ENCODE measurements at places on chromosomes 6 and 20.
A peak's percentile ranks its signal among the peaks of the same experiment; 100 is the strongest.

DNA sequence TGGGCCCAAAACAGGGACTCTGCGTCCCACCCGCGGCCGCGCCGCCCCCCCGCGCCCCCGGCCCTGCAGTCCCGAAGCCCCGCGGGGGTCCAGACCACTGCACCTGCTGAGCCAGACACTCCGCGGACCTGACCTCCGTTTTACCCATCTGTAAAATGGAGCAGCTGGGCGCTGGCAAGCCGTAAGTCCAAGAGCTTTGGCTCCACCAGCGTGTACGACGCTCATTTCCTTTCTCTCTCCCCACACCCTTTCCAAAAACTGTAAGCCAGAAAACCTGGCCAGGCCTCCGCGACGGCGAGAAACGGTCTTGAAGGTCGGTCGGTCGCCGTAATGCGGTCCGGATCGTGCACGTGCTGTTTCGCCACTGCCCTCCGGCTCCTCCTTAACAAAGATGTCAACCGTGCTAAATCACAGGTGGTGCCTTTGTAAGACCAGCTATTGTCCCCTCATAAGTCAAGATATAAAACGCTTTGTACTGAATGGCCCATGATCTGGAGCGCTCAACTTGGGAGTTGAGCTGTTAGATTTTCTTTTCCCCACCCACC is 7.8 kb upstream of the NR2E1 start:
- DNase-seq = no peak

DNA sequence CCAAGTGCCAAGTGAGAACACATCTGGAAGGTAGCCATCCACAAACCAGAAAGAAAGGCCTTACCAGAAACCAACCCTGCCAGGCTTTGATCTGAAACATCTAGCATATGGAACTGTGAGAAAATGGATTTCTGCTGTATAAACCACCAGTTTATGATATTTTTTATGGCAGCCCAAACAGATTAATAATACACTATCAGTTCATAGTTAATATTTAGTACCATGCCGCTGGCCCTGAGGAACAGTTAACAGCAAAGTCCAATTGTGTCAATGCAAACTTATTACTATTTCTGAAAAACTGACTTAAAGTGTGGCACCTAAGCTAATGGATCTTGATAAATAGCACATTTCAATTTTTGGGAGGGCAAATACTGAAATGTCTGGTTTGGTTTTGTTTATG is 35.4 kb upstream of the PRSS35 start:
- DNase-seq = no peak

DNA sequence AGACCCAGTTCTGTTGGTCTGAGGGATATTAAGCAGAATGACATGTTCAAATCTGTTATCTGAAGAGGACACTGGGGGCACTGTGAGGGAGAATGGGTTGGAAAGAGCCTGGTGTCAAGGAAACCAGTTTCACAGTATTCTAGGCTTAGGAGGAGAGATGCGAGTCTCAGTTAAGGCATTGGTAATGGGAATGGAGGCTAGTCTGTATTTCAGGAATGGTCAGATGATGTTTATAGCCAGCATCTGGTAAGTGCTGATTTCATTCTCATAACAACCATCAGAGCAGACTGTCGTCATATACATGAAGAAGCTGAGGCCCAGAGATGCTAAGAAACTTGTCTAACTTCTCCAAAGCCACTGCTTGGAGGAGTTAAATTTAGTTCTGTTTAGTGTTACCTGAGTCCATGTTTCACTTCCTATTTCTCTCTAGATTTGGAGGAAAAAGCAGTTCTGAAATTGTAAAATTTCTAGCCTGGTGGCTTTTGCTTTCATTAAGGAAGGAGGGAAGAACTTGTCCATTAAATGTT is 242.0 kb downstream of the ARID1B start:
- DNase-seq = no peak

DNA sequence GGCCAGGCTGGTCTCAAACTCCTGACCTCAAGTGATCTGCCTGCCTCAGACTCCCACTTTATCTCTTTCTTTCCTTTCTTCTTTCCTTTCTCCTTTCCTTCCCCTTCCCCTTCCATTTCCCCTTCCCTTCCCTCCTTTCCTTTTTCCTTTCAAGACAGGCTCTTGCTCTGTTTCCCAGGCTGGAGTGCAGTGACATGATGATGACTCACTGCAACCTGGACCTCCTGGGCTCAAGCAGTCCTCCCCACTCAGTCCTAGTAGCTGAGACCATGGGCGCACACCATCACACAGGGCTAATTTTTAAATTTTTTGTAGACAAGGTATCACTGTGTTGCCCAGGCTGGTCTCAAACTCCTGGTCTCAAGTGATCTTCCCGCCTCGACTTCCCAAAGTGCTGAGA is 377.6 kb upstream of the ZFP64 start:
- DNase-seq = no peak

- DNase-seq = no peak
These were observed 337.0 kb downstream of the THBS2 start for GRCh38 chr6:168916576-168917211.

GRCh38 chr6:25916330-25916729 is 14.2 kb downstream of the SLC17A2 start:
- no peak for DNase-seq

GRCh38 chr6:53065266-53066076 is at the start of gene FBXO9:
FBXO9 (plus strand) TSS chr6:53065404; CDS start chr6:53065790, 386 bp downstream.
- peak; percentile 81 for DNase-seq

DNA sequence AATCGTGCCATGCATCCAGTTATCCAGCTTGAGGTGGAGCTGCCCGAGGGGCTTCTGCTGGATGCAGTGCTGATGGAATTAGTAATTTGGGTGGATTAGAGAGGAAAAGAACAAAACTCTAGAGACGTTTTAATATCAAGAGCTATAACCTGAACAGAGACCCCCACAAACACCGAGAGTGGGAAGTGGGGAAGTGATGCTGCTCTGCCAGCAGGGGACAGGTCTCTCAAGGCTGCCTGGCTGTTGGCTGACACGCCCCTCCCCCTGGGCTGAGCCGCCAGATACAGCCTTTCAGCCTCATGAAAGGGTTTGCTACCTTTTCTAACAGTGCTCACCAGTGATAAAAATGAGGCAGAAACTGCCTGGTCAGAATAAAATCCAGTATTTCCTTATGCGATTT is 9.6 kb downstream of the LEMD2 start:
- DNase-seq = no peak

DNA sequence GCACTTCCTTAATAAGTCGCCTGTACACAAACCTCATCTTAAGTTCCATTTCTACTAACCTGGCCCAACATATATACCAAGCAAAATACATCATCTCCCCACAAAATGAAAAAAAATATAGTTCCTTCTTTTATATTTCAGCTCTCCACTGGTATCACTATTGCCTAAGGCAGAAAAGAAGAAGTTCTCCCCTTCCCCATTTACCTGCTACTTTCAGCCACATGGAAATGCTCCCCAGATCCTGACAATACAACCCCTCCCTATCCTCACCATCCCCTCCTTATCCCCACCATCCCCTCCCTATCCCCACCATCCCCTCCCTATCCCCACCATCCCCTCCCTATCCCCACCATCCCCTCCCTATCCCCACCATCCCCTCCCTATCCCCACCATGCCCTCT is 175.7 kb downstream of the LINC00237 start:
- DNase-seq = no peak

GRCh38 chr6:143449714-143450452 is 612 bp downstream of the ADAT2 start:
- DNase-seq = peak; percentile 34

- no peak for DNase-seq
These were observed 19.9 kb upstream of the PHACTR3 start for GRCh38 chr20:59584278-59584925.

DNA sequence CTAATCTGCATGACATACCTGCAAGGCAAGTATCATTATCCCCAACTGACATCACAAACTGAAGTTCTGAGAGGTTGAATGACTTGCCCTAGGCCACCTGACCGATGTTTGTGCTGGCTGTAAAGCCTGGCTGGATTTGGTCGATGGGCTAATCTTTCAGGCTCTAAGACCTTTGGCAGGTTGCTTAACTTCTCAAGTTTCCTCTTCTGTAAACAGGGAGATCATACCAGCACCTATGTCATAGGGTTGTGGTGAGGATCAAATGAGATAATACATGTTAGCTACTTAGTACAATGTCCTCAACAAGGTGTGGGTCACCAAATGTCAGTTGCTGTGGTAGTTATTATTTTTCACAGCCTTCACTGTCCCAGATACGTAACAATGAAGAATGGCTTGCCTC is 14.2 kb downstream of the ANKRD66 start:
- DNase-seq = no peak

GRCh38 chr20:52681288-52681687 is 290.9 kb upstream of the TSHZ2 start:
- DNase-seq = no peak

- DNase-seq = no peak
These were observed 3.4 kb downstream of the TREM2 start for GRCh38 chr6:41159415-41160082.

DNA sequence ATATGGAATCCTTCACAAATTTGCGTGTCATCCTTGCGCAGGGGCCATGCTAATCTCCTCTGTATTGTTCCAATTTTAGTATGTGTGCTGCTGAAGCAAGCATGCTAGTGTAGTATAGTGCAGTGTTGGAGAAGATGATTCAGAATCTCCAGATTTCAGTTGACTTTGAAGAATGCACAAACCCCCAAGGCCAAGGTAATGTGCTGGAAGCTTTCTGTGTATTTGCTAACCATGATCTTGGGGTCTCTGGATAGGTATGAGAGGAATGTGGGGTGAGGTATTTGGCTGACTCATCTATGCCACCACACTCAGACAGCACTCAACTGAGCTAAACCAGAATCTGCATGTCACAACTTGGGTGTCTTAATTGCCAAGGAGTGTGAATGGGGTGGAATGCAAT is 42.6 kb upstream of the DEK start:
- no peak for DNase-seq

DNA sequence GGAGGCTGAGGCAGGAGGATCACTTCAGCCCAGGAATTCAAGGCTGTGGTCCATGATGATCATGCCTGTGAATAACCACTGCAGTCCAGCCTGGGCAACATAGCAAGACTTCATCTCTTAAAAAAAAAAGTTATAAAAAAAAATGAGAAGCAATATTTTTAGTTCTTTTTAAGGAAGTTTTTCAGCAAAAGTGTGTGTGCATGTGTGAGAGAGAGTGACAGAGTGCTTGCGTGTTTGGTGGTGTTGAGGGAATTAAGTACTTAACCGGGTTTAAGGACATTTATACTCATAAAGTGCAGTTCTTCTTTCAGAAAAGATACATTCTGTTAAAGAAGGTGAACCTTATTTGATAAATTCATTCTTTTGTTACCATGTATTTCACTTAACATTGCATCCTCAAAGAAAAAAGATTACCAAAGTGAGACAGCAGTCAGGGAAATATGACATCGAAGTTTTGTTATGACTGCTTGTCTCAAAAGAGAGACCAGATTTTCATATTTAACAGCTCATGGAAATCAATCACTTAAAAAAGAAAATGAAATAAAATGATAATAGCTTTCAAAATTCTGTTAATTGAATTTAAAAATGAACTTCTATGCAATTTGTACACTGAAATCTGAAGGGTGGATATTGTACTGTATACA is 254.7 kb downstream of the ARHGAP18 start:
- no peak for DNase-seq

GRCh38 chr6:20866935-20867703 is 332.9 kb downstream of the CDKAL1 start:
- no peak for DNase-seq

- DNase-seq = no peak
These were observed 42.9 kb downstream of the STX11 start for GRCh38 chr6:144193181-144193580.

DNA sequence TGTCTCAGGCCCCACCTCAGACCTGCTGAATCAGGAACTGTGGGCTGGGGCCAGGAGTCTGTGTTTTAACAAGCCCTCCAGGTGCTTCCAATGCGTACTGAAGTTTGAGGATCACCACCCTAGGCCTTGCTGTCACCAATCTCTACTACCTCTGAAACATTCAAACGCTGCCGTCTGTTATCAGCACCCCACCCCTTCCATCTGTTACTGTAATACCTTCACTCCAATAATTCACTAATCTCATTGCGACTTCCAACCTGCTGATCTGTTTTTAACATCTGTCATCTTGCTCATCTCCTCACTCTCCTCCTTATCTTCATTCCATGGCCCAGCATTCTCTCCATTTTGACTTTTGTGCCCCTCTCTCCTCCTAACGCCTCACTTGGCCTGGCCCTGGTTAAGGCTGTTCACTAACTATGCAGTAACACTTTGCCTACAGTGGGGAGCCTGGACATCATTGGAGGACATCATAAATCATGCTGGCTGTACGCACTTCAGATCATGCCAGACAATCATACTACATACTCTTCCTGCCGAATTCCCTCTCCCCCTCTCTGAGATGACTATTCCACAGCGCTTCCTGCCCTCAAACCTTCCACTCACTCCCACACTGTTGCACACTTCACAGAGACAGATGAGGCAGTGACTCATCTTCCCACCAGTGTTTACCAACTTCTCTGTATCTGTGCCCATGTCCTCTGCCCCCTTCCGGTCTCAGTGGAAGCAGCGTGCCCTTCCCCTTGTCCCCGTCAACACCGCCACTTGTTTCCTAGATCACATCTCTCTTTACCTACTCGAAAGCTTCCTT is 3.0 kb upstream of the GUCA1B start:
- DNase-seq = peak; percentile 42

- peak; percentile 10 for DNase-seq
These were observed 46.4 kb upstream of the CHD6 start for GRCh38 chr20:41664584-41664983.

DNA sequence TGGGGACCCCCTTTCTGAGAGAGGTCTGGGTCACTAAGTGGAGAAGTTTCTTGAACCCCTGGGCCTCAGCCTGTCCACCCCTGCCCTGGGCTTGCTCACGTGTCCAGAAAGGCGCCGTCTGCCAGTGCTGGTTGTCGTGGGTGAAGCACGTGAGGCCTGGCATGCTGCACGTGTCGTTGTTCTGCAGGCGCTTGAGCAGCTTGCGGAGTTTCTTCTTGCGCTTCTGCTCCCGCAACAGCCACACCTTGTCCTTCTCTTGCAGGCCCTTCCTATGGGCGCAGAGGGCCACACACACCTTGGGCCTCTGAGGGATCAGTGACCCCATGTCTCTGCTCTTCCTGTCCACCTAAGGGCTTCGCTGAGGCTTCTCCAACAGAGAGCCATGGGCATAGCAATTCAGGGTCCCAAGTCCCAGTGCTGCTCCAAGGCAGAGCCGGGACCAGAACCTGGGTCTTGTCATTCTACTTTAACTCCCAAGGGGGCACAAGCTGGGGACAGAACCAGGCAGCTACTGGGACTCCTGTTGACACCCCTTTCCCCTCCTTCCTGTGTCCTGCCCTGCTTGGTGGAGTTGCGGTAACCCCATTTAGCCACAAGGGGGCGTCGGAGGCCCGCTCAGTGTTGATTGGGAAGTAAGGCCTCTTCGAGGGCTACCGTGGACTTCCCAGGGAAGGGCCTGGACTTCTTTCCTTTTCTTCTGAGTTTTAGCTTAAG is 121.8 kb downstream of the SULF2 start:
- peak; percentile 60 for DNase-seq

- DNase-seq = no peak
These were observed 715.6 kb upstream of the ID4 start for GRCh38 chr6:19121521-19121920.

DNA sequence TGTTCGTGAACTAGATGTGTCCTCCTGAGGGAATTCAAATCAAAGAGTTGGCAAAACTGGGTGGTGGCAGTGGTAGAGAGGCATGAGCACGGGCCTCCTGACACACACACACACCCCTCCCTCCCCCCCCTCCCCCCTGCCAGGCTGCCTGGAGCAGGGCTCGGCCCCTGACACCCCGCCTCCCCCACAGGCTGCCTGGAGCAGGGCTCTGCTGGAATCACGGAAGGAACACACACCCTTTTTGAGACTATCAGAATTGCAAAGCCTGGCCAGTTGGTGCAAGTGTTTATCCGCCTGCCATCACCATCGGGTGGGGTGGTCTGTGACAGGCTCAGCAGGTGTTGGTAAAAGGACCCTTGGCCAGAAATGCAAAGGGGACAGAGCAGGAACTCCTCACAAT is 59.0 kb downstream of the FAM120B start:
- DNase-seq = no peak

Measured in putamen (tissue), 1 donor.